ENCODE measurements at places on chromosomes 12 and 14.

GRCh38 chr12:19572920-19573558 lies 133.7 kb downstream of the AEBP2 start:
- DNase-seq: no peak

- DNase-seq: no peak
Measured at GRCh38 chr12:75120311-75120711, 89.3 kb downstream of the KCNC2 start.

- no peak for DNase-seq
Measured at GRCh38 chr12:2151391-2151790, 98.6 kb downstream of the CACNA1C start.

GRCh38 chr12:33052141-33053051 lies 155.8 kb upstream of the PKP2 start:
- no peak for DNase-seq

- DNase-seq: no peak
Measured at GRCh38 chr14:64639340-64639821, 64.8 kb upstream of the PLEKHG3 start.

DNA sequence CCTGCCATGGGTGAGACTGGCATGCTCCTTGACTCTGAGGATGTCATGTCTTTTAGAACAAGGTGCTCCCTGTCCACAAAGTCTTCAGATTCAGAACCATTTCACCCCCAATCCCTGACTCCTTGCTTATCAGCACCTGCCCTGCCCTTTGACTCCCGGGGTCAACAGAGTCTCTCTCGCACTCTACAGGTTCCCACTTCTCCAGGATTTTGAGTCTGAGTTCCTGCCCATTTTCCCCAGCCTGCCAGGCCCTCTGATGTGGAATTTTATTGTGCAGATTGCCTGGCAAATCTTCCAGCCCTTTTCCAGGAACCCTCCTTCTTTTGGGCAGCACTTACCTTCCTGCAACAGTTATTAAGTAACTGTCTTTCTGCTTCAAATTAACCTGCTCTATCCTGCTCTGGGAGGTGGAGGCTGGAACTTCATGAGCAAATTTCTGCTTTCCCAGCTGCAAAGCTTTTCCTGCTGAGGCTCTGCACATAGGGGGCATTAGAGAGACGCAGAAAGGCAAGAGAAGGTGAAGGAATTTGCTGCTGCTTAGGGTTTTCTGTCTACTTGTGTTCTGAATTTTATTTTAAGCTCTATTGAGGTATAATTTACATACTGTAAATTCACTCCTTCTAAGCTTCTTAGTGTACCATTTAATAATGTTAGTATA lies 259.1 kb downstream of the PCNX1 start:
- DNase-seq: no peak

DNA sequence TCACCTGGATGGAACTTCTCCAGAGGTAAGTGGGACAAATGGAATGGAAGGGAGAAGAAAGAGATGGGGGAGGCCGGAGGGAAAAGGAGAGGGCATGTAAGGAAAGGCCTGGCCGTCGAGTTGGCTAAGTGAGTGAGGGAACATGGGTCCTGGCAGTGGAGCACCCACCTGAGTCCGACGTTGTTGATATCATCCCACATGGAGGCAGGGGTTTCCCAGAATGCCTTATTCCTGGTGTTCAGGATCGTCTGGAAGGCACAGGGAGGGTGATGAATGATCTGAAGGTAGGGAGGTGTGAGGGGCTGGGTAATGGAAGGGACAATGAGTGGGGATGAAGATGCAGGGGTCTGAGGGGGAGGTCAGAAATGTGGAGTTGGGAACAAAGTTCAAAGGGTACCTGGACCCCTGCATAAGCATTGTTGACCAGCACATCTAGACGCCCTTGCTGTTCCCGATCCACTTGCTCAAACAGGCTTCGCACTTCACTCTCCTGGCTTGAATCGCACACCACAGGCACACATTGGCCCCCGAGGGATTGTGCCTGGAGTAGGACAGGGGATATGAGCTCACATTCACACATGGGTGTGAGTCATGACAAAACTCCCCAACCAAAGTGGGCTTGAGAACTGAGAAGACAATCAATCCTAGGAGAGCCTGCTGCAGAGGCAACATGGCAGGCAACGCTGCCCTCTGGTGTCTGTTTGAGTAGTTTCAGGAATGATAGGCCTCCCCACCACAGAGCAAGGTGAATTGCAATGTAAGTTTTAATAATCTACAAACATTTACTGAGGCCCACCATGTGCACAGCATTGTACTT lies 3.0 kb downstream of the DHRS1 start:
- DNase-seq: peak; percentile 48

GRCh38 chr14:58215191-58215914 lies 15.4 kb downstream of the ACTR10 start:
- no peak for DNase-seq

GRCh38 chr12:14619741-14620501 lies 52.2 kb upstream of the PLBD1 start:
- DNase-seq: no peak

DNA sequence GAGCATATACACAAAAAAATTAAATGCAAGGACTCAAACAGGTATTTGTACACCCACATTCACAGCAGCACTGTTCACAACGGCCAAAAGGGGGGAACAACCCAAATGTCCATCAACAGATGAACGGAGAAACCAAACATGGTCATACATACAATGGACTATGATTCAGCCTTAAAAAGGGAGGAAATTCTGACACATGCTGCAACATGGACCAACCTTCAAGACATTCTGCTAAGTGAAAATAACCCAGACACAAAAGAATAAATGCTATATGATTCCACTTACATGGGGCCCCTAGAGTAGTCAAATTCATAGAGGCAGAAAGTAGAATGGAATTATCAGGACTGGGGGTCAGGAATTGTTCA lies 29.5 kb downstream of the ACTN1 start:
- DNase-seq: no peak

- DNase-seq: no peak
Measured at GRCh38 chr12:100453951-100454350, 19.7 kb upstream of the NR1H4 start.

DNA sequence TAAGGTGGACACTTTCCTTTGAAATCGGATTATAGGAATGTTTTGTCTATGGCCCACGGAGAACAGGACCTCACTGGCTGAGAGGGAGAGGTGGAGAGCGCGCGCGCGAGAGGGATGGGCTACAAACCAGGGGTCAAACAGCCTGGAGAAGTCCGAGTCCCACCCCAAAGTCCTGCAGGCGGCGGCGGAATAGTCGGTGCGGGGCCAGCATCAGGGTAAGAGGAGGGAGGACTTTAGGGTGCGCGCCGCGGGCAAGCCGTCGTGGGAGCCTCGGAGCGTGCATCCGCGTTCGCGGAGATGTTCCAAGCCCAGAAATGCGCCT lies 3.3 kb upstream of the HOXC8 start:
- DNase-seq: no peak

- no peak for DNase-seq
Measured at GRCh38 chr12:118065380-118065779, 4.4 kb upstream of the WSB2 start.

GRCh38 chr12:28814246-28814645 lies 334.8 kb upstream of the FAR2 start:
- DNase-seq: no peak

DNA sequence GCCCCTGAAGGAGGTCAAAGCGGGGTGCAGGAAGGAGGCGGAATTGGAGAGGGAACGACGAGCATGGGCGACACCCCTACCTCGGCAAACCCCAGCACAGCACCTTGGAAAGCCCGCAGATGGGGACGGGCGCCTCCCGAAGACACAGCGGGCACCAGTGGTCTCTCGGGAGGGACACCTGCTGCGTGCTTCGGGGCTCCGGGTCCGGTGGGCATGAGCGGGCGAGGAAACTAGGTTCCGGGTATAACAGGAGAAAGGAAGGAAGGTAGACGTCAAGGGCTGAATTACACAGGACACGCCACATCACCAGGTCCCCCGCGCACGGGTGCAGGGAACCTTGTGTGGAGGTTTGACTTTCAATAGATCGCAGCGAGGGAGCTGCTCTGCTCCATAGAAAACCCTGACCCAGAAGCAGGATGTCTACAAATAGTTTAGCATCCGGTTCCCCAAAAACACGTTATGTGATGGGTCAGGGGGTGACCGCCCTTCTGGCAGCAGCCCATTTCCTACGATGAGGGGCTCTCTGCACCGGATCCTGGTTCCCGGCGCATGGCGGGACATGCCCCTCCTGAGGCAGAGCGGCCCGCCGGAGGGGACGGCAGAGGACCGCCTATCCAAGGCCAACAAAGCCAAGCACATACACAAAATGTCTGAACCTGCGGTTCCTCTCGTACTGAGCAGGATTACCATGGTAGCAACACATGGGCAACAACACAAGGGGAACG lies 196.9 kb downstream of the ALG10 start:
- DNase-seq: no peak

- DNase-seq: no peak
Measured at GRCh38 chr14:96189281-96189711, 15.3 kb upstream of the BDKRB2 start.

GRCh38 chr14:105155071-105155651 lies 13.4 kb downstream of the JAG2 start:
- no peak for DNase-seq

GRCh38 chr14:24982472-24983155 lies 67.3 kb downstream of the STXBP6 start:
- no peak for DNase-seq

- no peak for DNase-seq
Measured at GRCh38 chr14:68607867-68608573, 184.8 kb downstream of the ZFP36L1 start.

DNA sequence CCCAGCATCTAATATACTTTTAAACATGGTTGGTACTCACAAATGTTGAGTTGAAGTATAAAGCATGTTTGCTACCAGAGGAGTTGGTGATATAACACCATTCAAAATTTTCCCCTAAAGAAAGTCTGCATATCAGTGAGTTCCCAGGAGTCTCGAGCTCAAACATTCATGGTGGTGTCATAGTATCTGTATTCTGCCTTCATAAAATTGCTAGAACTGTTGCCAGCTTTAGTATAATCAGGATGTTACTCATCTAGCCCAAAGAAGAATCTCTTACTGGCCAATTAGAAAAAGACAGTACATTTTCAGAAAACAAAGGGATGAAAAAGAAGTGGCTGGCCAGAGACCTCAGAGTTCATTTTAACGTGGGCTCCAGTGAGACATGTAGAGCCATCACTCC lies 374.7 kb downstream of the KCNH5 start:
- DNase-seq: no peak

DNA sequence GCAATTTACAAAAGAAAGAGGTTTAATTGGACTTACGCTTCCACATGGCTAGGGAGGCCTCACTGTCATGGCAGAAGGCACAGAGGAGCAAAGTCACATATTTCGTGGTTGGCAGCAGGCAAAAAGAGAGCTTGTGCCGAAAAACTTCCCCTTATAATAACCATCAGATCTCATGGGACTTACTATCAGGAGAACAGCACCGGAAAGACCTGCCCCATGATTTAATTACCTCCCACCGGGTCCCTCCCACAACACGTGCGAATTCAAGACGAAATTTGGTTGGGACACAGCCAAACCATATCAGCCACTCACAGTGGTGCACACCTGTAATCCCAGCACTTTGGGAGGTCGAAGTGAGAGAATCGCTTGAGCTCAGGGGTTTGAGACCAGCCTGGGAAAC lies 68.5 kb downstream of the FBXL14 start:
- no peak for DNase-seq

DNA sequence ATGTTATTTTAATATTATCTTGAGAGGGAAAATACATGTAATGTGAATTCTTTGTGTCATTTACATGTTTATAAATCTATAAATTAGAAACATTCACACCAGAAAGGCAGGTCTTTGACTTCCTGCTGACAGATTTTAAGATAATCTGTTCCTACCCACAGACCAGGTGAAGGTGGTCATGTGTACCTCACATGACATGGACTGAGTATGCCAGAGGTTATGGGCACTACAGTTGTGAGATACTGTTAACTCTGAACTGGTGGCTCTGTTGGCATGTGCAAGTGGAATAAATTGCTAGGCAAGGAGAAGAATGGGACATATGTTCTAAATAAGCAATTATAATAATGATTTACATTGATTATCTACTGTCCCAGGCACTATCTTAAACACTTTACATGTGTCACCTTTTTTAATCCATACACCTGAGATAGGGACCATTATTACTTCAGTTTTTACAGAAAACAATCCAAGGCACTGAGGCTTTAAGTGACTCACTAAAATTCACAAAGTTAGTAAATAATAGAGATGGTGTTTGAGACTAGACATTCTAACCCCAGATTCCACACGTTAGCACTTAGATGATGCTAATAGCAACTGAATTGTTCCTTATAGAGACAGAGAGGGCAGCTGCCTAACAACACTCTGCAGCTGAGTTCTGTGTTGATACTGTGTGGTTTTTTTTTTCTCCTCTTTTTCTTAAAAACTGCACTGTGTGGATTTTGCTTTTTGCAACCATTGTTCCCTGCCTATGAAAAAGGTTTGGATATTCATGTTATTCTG lies 23.8 kb downstream of the SLC16A7 start:
- no peak for DNase-seq

DNA sequence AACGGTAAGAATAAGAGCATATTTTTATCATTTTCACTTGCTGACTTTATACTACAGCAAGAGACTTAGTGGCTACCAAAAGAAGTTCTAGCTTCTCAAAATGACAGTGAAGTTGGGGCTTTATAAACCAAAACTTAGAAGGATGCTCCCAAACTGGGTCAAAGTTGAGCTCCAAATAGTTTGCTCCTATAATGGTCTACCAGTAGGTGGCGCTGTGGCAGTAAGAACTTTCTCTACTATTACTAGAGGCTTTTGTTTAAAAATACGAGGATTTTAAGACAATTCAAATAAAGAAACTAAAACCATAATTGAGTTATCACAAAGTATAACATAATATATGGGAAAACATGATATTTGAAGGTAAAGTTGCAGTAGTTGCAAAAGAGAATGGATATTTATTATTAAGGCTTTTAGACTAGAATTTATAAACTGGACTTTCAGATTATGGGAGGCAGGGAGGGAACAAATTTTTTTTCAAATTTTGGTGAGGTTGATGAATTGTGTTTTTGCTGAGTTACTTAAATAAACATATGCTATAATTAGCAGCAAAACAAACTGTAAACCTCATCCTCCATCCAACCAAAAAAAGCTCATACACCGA lies 75.0 kb downstream of the TGFB3 start:
- peak; percentile 31 for DNase-seq

DNA sequence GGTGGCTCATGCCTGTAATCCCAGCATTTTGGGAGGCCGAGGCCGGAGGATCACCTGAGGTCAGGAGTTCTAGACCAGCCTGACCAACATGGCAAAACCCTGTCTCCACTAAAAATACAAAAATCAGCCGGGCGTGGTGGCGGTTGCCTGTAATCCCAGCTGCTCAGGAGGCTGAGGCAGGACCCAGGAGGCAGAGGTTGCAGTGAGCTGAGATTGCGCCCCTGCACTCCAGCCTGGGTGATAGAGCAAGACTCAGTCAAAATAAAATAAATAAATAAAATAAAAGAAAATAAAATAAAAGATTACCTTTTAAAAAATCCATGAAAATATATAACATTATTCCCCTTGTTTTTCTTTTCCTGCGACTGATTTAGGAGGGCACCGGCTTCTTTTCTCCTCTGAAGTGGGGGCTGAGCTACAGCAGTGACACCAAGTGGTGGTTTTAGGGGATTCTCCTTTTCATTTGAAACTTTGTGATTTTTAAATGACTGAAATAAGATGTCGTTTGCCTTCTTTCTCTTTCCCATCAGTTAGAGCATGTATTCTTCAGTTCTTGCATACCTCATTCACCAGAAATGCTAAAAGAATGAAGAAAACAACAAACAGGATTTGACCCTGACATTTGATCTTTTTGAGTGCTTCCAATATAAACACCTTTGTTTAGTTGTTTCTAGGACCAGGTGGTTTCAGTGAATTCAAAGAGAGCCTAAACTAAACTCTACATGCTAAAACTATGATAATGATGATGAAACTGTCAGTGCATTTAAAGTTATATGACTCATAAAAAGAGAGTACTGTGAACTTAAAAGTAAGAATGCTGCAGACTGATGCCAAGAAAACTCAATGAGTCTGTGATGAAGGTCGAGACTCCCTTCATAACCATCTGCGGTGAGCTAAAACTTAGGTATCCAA lies 22.6 kb upstream of the PKP2 start:
- DNase-seq: no peak

Measured in activated CD8-positive, alpha-beta memory T cell treated with anti-CD3 and anti-CD28 coated beads for 1 hour (primary cell).